T-helper 2 cell (primary cell): ENCODE measurements at places on chromosomes 11 and 22.

DNA sequence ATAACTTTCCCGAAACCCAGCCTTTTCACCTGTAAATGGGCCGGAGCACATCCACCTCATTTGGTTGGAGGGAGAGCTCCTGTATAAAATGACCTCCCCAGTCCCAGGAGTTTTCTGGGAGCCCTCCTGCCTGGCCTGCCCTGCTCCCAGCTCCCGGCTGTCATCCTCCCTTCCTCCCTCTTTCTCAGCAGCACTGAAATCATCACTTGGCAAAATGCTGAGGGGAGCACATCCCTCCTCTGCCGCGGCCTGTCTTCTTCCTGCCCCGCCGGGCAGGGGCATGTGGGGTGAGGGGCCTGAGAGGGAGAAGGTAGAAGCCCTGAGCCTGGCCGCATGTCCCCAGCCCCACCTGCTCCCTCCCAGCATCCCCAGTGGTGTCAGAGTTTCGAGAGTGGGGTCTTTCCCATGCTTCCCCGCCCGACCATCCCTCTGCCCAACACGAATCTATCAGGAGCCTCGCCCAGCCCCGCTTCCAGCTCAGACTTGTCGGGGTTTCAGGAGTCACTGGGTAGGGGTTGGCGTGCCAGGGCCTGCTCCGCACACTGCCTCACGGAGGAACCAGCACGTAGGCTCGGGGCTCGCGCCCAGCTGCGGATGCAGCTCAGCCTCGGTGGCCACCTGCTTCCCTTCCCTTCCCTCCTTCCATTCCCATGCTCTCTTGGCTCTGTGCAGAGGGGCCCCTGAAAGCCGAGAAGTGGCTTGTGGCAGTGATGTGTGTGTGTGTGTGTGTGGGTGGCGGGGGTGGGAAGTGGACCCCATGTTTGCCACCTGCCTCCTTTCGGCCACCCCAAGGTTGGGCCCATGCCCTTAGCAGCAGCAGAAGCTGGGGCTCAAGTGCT lies 37.1 kb downstream of the NECTIN1 start:
- no peak for DNase-seq

DNA sequence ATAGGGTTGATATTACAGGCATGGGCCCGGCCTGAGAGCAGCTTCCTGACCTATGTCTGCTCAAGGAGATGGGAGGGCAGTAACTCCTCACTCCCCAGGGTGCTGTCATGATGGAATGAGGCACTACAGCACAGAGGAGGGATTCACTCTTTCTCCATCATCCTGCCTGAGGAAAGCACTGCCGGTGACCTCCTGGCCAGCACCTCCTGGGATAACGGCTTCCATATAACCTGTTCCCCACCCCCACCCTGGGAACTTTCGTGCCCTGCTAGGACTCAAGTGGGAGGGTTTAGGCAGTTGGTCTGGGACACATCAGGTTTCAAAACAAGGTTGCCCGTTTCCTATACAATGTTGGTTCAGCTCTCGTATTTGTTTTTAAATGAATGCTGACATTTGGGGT lies 42.7 kb upstream of the MN1 start:
- DNase-seq: no peak

- no peak for DNase-seq
Measured at GRCh38 chr11:110629594-110629993, 82.6 kb downstream of the ARHGAP20 start.

DNA sequence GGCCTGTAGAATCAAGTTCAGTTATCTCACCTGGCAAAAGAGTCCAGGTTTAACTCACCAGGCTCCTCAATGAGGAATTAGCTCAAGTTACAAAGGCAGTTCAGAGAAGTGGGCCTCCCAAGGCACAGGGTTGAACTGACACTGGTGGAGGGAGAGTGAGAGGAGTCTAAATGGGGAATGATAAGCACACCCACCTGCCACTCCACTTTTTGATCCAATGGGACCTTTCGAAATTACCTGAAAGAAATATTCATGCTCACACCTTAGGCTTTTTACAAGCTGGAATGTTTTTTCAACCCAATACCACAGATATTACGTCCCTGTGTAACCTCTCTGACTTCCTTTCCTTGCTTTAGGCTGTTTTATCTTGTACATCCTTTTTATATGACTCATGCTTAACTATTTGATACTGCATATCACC lies 642.7 kb upstream of the TENM4 start:
- no peak for DNase-seq

GRCh38 chr11:7579361-7579791 lies 65.6 kb downstream of the PPFIBP2 start:
- no peak for DNase-seq

DNA sequence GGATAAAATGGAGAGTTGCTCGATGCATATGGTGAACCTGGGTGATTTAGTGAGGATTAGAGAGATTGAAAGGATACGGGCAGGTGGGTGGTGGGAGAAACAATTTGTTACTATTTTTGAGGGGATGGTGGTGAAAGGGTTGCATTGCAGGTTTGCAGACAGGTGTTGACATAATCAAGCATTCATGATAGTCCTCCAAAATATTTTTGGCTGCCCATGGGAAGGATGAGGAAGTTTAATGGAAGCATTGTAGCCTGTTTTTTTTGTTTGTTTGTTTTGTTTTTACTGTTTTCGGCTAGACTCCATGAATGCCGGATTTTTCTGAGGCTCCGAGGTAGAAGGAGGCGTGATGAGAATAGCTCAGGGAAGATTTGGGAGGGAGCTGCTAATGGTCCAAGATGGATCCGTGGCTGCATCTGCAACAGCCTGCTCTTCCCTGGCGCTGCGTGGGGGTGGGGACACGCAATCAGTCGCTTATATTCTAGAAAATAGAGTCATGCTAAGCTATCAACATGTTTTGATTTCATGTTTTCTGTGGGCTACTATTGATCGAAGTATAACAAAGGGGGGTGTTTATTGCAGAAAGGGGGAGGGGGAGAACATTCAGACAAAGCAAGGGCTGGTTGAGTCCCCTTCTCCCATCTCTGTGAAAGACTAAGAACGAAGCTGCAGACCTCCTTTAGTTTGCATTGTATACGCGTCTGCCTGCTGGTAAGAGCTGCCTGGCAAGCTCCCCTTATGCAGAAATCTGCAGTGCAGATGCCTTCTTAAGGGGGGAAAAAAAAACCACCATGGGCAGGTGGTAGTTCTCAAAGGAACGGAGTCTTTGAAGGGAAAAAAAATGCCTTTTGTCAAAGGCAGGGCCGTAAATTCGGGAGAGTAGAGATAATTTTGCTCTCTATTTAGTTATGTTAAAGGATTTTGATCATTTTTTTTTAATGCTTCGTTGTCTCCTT lies 1.0 kb downstream of the RTN3 start:
- no peak for DNase-seq

DNA sequence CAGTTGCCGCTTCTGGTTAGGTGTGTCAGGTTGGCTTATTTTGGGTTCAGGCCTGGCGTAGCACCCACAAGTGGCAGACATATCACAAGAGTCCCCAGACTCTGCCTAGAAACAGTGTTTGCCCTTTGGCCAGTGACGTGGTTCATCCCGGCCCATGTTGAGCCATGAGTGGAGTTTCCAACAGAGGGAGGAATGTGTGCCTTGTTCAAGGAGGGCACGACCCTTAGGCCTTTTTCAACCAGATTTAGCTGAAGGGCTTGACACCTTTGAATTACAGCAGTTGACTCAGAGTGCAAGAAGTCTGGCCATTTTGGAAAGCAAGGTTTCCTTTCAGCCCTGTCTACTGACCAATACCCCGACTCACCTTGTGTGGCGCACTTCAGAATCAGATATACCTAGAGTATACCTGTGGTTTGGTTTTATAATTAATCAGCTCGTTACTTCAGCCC lies 15.1 kb upstream of the AIFM3 start:
- DNase-seq: no peak

DNA sequence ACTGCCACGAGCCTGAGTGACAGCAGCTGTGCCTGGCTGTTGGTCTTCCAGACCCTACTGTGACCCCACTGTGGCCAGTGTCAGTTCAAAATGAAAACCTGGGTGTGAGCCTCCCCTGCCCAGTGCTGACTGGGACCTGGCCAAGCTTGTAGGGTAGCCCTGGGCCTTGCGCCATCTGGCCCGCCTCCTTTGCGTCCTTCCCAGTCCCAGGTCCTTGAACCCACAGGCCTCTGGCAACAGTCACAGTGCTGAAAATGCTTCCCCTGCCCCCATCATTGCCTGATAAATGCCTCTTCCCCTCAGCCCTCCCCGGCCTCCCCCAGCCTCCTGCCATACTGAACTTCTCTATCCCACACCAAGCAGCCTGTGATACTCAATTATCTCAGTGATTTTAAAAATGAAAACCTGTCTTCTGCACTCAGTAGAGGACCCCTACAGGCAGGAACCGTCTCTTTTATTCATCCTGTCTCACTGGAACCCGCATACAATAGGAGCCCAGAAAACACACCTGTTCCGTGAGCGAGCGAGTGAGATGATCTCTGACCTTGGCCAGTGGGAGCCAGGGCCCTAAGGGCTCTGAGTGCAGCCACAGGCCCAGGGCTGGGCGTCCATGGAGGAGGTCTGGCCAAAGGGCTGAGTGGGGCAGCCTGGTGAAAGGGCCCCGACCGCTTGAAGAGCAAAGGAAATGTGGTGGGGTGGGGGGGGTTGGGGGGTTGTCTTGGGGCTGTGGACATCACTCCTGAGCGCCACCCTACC lies 49.7 kb upstream of the TTLL12 start:
- DNase-seq: no peak

GRCh38 chr11:64606796-64607380 lies 15.9 kb downstream of the SLC22A12 start:
- no peak for DNase-seq

GRCh38 chr11:22151649-22152197 lies 41.2 kb upstream of the ANO5 start:
- no peak for DNase-seq
